Stimulated activated effector memory CD8-positive, alpha-beta T cell treated with anti-CD3 and anti-CD28 coated beads, Interleukin-12 subunit alpha, Interleukin-12 subunit beta, amount 100 ng/mL, for 72 hours (primary cell): ENCODE measurements at places on chromosomes 13 and 19.

- DNase-seq = no peak
These were observed 64.4 kb downstream of the LMO7 start for GRCh38 chr13:75700552-75700951.

GRCh38 chr13:73385848-73386247 lies 327.0 kb downstream of the KLF5 start:
- no peak for DNase-seq

DNA sequence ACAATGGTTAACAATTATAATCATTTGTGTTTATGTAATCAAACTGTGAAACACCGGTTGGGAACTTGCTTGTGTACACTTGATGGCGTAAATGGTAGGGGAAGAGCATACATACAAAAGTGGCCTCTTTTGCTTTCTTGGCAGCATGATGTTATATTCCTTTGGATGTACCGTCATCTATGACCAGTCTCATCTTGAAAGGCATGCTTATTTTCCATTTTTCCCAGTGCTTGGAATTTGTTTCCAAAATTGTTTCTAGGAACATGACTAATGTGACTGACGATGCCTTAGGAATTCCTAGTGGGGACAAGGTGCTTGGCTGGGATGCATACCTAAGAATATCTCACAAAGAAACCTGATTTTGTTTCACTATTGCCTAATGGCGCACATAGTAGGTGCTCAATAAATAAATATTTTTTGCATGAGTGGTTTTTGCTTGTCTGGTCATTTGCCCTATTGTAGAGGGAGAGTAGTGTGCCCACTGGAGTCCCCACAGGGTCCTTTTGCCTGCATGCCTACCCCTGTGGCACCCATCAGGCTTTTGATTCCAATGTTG lies 45.5 kb downstream of the SAE1 start:
- no peak for DNase-seq

GRCh38 chr19:49182848-49183375 lies 25.3 kb downstream of the TRPM4 start:
- DNase-seq = no peak
